ENCODE measurements at places on chromosomes 6 and 20.

DNA sequence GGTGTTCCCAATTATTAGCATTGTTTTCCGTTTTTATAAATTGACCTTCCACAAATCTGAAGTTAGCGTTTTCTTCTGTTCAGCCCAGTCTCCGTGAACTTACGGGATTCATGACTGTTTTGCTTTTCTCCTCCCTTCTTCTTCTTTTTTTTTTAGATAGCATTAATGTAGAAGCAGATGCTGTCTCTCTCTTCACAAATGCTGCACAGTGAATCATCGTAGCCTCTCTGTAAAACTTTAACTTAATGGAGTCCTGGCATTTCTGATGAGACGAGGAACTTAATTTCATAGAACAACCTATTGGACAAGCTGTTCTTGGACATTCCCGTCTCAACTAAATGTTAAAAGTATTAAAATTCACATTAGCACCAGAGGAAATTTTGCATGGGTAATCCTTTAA, 138.0 kb upstream of the EEF1E1 start:
- no peak for DNase-seq

GRCh38 chr20:61874421-61875068, 191.1 kb downstream of the TAF4 start:
- no peak for DNase-seq

- no peak for DNase-seq
Measured at GRCh38 chr6:143150281-143150680, 89.6 kb downstream of the AIG1 start.

- no peak for DNase-seq
Measured at GRCh38 chr20:19519466-19519865, 238.6 kb upstream of the RIN2 start.

DNA sequence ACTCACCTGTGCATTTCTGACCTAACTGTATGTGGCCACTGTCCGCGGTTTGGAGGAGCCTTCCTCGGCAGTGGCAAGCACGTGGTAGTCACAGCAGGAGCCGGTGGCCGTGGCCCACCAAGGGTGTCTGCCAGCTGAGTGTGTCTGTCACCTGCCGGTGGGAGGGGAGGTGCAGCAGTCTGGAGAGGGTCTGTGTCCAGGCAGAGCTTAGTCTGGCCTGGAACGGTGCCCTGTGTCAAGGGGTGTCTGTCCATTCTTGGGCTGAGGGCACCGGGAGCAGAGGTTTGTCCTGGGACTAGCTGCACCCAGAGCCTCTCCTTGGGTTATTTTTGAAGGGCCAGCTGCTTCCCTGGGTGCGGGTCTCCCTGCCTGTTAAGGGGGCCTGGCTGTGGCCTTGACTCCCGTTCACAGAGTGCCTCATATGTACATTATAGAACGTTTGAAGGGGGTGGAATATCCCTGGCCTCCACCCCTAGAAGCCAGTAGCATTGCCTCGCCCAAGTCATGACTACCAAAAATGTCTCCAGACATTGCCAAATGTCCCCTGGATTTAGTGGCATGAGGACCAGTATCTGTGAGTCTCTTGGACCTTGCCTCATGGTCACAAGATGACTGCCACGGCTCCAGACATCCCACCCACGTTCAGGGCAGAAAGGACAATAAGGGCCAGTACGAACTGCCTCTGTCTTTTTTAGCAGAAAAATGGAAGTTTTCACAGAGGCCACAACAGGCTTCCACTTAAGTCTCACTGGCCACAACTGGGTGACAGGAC, 5.2 kb downstream of the RBM38 start:
- no peak for DNase-seq

GRCh38 chr6:16183187-16183664, 54.3 kb downstream of the MYLIP start:
- DNase-seq, result peak; percentile 9

DNA sequence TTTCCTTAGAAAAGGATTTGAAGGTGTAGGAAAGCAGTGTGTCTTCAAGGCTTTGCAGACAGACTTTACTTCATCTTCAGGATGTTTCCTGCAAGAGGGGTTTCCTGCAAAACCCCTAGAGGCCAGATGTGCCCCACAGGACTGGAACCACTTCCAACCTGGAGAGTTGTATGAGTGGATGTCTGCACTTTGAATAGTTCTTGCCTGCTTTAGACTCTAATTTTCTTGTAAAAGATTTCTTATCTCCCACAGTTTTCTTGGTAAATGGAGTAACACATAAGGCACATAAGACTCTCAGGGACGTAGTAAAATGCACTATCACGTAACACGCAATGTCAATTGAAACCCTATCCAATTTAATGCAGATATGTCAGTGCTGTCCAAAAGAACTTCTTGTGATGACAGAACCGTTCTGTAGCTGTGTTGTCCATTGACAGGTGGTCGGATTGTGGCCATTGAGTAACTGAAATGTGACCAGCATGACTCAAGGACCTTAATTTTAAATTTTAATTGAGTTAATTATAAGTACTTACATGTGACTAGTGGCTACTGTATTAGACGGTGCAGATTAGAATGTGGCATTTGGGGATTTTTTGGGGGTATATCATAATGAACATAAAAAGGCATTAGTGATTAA, 118.7 kb downstream of the JARID2 start:
- no peak for DNase-seq

GRCh38 chr6:13769034-13769654, 45.2 kb downstream of the MCUR1 start:
- no peak for DNase-seq

- no peak for DNase-seq
Measured at GRCh38 chr20:60765821-60766403, 486.1 kb upstream of the CDH4 start.

- DNase-seq, result no peak
Measured at GRCh38 chr20:22462975-22463914, 121.1 kb downstream of the FOXA2 start.

DNA sequence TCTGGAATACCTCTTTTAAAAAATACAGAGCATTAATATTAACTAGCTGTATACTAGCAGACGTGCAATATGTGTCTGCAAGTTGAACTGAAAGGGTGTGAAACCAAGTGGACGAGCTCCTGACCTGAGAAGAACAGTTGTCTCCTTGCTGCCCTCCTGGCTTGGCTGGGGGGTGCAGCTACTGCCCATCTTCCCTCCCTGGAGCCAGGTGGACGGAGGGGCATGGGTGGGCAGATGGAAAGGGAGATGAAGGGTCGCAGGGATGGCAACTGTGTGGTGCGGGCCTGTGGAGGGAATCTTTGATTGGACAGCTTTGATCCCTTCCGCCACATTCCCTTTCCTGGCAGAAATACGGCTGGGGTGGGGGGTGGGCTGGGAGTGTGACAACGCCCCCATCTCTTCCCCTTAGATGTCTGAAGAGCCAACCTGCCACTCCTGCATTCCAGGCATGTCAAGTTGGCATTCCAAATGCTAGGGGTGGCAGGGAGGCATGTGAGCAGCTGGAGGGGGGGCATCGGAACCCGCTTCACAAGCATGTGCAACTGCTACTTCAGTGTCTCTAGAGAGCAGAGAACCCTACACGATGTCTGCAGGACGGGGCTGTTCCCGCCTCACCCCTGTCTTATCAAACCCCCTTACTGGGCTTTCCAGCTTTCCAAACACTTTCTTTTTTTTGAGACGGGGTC, 37.3 kb downstream of the SRSF3 start:
- DNase-seq, result no peak

- DNase-seq, result no peak
Measured at GRCh38 chr20:39875492-39876110, 813.4 kb downstream of the MAFB start.

- peak; percentile 26 for DNase-seq
Measured at GRCh38 chr20:35742741-35743523, 872 bp upstream of the RBM39 start.

DNA sequence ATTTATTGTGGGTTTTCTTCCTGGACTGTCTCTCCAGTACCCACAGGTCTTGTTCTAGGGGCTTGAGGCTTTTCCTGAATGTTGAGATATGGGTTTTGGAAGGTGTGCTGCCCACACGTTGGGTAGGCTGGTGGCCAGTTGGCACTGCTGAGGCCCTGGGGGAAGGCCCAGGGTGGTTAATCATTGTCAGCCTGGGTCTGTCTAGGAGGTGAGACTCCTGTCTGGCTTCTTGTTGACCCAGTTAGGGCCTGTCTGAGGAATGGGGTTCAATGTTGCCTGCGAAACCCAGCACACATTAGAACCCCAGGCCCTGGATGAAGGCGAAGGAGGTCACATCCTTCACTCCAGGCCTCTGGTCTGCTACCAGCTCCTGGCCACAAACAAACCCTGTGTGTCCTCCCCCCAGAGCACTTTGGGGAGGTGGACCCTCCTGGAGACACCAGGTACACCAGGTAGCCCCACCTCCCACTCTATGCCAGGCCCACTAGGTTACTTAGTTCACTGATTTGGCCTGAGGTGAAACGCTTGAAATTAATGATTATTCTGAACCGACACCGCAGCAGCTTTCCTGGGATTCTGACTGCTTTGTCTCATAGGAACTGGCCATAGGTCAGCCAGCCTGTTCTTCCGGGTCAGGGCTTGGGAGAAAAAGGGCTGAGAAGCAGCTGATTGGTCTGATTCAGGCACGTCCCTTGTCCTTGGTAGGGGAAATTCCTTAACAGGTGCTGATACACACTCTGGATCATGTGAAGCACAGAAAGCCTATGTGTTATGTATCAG, 15.2 kb downstream of the DNMT3B start:
- DNase-seq, result no peak

DNA sequence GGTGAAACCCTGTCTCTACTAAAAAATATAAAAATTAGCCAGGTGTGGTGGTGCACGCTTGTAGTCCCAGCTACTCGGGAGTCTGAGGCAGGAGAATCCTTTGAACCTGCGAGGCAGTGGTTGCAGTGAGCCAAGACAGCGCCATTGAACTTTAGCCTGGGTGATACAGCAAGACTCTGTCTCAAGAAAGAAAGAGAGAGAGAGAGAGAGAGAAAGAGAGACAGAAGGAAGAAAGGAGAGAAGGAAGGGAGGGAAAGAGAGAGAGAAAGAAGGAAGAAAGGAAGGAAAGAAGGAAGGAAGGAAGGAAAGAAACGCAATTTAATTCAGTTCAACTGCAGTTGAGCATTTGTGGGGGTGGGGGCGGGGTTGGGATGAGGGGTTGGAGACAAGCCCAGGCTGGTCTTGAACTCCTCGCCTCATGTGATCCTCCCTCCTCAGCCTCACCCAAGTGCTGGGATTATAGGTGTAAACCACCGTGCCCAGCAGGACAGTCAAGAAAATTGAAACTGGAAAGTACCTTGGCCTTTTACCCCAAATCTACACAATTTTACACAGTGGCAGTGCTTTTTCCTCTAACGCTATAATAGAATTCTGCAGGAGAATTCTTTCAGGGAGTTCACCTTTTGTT, 30.5 kb downstream of the TRIM27 start:
- DNase-seq, result no peak

- DNase-seq, result no peak
Measured at GRCh38 chr6:122809001-122809400, 19.9 kb downstream of the SMPDL3A start.

DNA sequence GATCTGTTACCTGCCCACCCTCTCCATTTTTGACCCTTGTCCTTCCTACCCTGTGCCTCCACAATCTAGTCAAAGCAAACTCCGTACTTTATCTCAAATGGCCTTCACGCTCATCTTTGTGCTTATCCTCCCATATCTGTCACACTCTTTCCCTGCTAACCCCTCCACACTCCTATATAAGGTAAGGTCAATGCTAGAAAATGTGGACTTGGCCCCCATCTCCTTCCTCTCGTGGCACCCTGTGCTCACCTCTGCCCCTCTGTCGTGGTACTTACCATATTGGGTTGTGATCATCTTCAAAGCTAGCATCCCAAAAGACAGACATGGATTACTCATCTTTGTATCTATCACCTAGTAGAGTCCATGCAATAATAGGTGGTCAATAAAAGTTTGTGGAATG, 127.6 kb upstream of the FOXQ1 start:
- DNase-seq, result no peak

DNA sequence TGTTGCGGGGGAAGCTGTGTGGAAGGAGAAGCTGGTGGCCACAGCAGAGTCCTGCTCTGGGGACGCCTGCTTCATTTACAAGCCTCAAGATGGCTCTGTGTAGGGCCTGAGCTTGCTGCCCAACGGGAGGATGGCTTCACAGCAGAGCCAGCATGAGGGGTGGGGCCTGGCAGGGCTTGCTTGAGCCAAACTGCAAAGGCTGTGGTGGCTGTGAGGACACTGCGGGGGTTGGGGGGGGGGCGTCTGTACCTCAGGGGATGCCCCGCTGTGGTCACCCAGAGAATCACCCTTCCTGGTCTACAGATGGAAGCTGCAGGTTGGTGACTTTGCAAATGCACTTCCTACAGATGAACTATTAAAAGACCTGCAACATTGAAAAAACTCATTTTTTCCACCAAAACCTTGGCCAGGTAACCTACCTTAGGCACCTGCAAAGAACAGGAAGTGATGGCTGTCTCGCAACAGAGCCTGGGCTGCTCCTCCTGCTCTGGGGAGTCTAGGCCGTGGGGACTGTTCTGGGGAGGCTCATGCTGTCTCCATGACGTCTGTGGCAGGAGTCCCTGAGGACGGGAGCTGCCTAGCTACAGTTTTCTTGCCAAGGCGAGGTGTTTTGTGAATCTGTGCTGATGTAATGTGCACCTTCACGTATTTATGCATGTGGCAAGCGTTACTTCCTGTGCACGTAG, 7.3 kb downstream of the NPBWR2 start:
- DNase-seq, result peak; percentile 96

DNA sequence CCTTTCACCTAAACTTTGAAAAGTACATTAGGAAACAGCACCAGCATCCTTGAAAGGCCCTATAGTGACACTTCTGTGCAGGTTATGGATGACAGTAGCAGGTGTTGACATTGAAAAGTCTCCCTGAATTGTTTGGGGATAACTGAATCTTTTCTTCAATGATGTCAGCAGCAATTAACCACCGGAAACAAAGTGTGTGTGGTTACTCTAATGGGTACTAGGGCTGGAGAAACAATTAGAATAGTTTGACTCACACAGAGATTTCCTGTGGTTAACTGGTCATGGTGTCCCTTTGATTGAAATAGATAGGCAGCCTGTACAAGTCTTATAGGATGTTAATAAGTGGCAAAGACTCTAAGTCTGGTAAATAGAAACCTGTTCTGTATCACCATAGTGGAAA, 189.1 kb downstream of the TBX18 start:
- no peak for DNase-seq

- peak; percentile 66 for DNase-seq
Measured at GRCh38 chr6:34145161-34146020, 496 bp downstream of the GRM4 start.

- DNase-seq, result peak; percentile 0
Measured at GRCh38 chr6:94956910-94957309, 620.4 kb upstream of the MANEA start.

DNA sequence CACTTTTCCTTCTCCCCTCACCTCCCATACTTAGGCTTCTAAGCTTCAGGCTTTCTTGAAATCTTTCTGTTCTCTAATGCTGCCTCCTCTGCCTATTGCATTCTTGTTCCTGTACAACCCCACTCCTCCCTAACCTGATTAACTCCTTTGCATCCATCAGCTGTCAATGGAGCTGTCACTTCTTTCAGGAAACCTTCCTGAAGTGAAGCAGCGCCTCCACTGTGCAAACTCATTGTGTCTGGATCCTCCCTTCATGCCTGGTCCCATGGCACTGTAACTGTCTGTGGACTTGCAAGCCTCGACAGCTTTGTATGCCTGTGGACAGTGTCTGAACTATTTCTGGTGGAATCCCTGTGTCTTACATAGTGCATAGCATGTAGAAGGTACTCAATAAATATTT, 185.0 kb downstream of the HS3ST5 start:
- no peak for DNase-seq
